ENCODE measurements at places on chromosomes 11 and 22.

DNA sequence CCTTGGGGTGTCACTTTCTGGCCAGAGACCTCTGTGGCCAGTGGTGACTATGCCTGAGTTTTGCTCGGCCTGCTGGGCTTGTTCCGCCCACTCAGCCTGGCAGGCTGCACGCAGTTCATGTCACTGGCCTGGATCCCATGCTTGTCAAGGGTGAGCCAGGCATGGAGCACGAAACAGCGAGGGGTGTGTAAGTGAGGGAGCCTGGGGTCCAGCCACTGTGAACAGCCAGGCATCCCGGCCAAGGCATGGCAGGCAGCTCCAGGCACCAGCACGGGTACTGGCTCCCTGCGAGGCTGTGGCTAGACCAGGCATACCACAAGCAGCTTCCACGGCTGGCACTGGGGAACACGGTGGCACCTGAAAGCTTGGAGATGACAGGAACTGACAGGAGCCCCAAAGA, 214.3 kb downstream of the LRRC4C start:
- DNase-seq = no peak

DNA sequence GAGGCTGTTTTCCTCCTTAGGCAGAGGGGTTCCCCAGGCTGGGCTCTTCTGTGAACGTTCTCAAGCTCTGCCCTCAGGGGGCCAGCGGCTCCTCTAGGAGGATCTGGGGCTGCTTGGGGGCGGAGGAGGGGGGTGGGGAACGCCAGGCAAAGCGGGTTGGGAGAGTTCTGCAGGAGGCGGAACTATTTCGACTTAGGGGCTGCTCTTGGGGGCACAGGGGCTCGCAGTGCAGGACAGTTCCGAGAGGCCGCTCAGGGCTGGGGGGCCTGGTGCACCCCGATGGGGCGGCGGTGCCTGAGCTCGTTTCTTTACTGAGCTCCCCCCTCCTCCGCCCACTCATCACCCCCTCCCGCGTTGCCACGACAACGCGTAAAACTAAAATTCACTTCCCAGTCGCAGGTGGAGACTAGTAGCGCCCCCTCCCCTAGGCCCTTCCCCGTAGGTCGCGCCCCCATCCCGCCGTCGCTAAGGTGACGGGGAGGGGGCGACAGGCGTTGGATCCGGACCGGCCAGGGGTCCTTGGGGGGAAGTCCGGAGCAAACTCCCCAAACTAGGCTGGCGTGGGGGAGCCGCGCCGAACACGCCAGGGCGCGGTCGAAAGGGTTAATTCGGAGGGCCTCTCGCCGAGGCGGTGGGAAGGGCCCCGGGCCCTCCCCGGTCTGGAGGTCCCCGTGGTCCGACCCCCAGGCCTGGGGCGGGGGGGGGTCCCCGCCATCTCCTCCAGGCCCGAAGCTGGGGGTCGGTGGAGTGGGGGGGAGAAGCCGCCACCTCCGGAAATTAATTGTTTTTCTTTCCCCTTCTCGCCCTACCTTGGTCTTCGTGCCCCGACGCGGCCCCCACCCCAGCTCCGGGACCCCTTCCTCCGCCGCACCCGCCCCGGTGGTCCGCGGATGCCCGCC, 857 bp downstream of the SHANK3 start:
- peak; percentile 14 for DNase-seq

- no peak for DNase-seq
These were observed 825.0 kb upstream of the CHORDC1 start for GRCh38 chr11:91047882-91048281.

GRCh38 chr11:21896746-21897602, 295.9 kb upstream of the ANO5 start:
- no peak for DNase-seq

- DNase-seq = no peak
These were observed 520.4 kb downstream of the SOX6 start for GRCh38 chr11:15835788-15836411.

DNA sequence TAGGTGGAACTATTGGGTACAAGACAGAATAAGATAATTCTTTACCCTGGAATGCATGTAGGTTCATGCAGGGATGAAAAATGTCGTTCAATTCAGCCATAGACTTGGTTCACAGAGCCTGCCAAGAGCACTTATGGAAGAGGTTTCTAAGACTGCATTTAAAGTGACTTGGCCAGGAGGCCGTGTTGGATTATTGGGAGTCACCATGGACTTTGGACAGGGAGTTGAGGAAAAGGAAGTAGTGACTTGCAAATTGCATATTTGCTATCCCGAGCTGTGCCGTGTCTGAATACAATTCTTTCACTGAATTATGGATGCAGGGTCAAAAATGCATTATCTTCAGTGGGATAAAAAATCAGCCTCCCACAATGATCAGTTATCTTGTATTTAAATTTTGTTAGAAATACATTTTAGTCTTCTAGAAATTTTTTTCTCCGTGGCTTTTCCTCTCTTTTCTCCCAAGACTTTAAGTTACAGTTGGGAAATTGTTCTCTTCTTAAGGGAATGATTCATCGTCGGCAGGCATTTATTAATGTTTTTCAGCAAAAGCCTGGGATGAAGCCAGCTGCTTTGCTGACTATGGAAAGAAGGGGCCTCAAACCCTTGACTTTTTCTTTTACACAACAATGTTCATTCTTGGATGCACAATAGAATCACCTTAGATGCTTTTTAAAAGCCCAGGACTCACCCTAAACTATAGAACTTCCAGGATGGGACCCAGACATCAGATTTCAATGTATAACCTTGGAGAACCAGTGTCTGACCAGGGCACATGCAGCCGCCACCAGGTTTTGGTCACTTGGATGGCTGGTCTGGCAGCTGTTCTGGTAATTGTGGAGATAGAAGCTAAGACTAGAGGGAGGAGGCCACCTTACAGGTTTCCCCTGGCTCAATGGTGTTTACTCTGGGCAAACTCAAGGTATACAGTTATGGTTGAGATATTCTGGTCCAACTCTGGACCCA, 70.8 kb downstream of the FAT3 start:
- no peak for DNase-seq

GRCh38 chr11:83115551-83115950, 41.4 kb upstream of the PCF11 start:
- DNase-seq = no peak

GRCh38 chr11:68347345-68347744, 35.0 kb downstream of the LRP5 start:
- no peak for DNase-seq

- no peak for DNase-seq
These were observed 14.5 kb upstream of the CYP2R1 start for GRCh38 chr11:14906578-14906977.

DNA sequence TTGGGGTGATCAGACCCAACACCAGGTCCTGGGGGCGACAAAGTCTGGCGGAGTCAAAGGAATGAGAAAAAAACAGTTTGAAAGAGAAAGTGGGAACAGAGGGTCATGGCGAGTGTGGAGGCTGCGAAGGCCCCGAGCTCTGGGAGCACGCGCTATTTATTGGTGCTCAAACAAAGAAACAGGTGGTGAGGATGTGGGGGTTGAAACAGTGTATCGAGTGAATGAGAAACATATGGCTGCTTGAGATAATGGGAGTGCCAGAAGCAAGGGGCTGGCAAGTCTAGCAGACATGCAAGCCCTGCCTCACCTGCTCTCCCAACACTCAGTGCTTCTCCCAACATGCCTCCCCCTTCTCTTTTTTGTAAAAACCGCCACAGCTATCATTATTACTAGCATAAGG, 7.8 kb upstream of the DUSP18 start:
- no peak for DNase-seq

DNA sequence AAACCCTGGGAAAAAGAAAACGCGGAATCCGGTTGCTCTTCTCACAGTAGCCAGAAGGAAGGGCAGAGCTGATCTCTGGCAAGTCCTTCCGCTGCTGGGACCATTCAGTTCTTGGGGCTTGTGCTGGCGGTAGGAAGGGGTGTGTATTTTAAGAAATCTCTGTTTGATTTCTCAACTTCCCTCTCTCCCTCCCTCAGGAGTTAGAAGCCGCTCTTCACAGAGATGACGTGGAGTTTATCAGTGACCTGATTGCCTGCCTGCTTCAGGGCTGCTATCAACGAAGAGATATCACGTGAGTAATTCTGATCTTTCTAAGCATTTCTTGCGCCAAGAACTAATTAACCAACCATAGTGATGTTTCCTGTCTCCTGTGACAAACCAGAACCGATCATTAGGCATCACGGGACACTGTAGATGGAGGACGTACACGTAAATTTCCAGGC, 85.9 kb upstream of the SLC25A18 start:
- no peak for DNase-seq

DNA sequence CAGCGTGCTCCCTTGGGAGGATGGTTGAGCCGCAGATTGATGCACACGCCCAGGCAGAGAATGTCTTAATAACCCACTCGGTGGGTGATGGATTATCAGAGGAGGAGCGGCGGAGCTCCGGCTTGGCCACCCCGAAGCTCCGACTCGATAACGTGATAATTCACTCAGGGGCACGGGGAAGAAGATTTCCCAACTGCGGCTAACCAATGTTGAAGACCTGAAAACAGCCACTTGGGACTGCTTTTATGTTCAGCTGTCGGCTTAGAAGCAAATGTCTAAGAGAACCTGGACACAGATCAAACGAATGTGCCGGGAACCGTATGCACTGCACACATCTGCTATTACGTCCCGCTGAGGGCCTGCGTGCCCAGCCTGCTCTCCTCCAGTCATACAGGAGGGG, 206.8 kb upstream of the CADM1 start:
- DNase-seq = no peak

DNA sequence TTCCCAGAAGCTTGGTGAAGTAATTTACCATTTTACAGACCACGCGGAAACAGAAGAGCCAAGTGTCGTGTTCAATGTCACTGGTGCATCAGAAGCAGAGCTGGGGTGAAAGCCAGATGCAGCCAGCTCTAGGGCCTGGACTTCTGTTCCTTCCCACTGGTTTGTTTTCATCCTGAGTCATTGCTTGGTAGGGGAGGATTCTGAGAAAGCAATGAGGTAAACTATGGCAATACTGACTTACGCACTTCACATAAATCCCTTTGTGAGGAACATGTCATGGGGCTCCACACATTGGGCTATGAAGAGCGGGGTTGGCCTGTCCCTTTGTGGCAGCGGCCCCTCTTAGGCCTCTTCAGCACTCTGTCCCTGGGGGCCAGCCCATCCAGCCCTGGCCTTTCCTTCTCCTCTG, 52.4 kb upstream of the RBFOX2 start:
- DNase-seq = no peak

DNA sequence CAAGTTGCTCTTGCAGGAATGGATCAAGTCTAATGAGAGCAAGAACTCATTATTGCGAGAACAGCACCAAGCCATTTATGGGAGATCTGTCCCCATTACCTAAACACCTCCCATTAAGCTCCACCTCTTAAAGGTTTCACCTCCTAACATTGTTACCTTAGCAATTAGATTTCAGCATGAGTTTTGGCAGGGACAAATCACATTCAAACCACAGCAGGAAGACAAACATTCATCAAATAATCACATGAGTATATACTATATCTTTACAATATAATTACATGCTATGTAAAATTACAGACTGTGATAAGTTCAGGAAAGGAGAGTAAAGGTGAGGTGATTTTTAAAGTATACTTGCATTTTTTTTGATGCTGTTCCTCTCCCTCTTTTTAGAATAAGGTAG, 6.6 kb upstream of the TEAD1 start:
- DNase-seq = no peak

DNA sequence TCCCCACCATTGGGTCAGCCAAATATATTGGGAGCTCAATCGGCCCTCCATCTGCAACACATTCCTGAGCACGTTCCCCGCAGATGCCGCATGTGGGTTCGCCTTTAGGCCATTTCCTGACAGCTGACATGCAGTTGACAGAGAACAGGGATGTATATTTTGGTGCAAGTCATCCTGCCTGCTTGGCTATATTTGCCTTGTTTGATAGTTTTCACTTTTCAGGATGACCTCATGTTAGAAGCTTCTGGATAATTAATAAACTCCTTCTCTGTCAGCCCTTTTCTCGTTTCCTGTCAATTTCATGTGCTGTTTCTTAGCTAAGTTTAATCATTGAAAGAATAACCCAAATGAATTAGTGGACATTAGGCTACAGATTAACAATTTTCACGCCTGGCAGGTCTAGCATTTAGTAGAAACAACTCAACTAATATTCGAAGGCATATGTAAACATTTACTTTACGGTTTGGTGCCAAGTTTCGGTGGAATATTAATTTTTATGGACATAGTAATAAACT, 105.8 kb upstream of the SLC5A12 start:
- DNase-seq = no peak

DNA sequence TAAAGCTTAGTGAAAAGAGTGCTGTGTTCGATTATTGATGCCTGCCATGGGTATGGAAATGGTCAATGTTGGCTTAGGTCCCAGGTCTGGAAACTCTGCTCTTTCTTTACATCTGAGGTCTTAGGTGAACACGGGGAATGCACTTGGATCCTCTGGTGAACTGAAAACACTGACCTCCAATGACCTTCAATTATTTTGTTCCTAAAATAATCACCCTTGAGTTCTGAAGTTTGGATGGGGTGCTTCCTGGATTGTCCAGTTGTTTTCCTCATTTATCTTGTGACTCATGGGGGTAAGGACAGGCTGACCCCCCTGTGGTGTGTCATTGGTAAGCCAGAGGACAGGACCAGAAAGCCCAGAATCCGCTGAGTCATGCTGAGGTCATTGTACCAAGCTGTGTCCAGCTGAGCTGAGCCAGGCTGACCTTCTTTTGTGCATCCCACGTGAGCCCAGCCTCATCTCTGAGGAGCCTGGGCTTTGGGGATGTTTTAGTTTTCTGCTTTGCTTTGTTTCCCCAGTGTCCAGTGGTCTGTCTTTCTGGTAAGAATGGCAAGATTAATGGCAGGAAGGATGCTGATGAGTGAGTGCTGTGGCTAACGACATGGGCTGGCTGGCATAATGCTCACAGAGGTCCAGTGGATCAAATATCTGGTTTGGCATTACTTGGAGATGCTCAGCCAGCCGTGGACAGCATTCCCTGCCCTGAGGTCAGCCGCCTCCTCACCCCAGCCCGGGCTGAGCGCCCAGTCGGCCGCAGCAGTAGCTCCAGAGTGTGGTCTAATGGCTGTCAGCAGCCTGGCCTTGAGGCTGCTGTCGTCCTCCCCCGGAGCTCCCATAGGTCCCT, 35.6 kb downstream of the AMPD3 start:
- DNase-seq = peak; percentile 60

DNA sequence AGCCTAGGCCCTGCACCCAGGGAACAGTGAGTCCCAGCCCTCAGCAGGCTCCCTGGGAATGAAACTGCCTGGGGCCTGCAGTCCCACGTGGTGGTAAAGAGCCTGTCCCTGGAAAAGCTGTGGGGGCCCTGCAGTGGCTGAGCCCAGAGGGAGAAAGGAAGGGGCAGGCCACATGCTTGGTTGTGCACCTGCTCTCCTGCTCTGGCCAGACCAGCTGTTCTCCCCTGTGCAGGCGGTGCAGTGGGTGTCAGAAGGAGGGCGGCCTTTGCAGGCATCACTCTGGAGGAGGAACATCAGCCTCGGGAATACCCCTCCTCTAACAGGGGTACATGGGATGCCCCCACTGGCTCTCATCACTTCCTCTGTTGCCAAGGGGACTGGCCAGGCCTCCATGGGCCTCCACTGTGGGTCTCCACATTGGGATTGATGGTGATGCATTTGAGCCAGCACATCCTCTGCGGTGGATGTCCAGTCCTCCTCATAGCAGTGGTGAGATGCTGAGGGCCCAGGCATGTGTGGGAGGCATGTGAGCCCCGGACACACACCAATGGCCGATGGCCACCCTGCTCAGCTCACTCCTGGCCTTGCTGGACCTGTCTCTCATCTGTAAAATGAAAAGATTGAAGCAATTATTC, 690.4 kb downstream of the BRD1 start:
- DNase-seq = no peak

- DNase-seq = no peak
These were observed 994.0 kb upstream of the FAT3 start for GRCh38 chr11:91230647-91231046.
